Adipocyte (in vitro differentiated cells): ENCODE measurements at places on chromosomes 16 and 17.

DNA sequence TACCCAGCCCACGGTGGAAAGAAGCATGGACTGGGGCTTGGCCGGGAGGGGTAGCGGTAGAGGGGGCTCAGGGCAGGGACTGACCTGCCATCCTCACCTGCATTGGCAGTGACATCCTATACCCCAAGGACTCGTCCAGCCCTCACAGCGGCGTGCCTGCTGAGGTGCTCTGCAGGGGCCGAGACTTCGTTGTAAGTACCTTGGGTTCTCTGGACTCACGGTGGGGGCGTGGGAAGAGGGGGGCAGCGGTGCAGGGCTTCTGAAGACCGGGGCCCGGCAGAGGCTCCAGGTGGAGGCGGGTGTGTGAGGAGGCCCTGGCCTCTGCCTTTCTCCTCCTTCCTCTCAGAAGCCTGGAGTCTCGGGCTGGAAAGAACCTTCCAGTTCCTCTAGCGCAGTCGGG is 25.5 kb downstream of the POLR3E start:
- DNase-seq: no peak

DNA sequence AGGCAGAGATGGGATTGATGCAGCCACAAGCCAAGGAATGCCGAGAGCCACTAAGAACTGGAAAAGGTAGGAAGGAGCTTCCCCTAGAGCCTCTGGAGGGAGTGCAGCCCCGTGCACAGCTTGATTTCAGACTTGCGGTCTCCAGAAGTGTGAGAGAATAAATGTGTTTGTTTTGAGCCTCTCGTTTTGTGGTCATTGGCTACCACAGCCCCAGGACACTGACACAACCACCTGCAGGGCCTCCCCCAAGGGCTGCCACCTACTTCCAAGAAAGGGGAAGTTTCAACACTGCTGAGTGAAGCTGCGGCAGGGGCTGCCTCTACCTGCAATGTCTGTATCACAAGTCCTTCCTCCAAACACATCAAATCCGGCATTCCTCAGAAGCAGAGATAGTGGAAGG is 346.9 kb downstream of the C16orf95 start:
- no peak for DNase-seq

- no peak for DNase-seq
Observed at GRCh38 chr16:66832190-66832589, 1.4 kb upstream of the NAE1 start.

GRCh38 chr17:40727447-40728231 is 24.1 kb upstream of the KRT24 start:
- peak; percentile 52 for DNase-seq

- peak; percentile 5 for DNase-seq
Observed at GRCh38 chr17:2892305-2892971, 96.2 kb downstream of the RAP1GAP2 start.

DNA sequence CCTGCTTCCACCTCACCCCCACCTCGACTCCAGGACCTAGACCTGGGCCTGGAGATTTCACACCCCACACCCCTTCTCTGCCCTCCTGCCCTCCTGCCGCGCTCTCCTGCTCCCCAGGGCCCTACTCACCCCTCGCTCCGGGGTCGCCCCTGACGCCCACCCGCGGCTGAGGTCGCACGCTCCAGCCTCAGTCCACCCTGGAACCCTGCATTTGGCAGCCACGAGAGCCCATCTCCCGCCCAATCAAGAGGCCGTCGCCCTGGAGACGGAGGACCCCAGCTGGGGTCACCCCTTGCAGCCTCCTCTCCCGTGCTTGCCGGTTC is 16.1 kb downstream of the TLE7 start:
- no peak for DNase-seq

DNA sequence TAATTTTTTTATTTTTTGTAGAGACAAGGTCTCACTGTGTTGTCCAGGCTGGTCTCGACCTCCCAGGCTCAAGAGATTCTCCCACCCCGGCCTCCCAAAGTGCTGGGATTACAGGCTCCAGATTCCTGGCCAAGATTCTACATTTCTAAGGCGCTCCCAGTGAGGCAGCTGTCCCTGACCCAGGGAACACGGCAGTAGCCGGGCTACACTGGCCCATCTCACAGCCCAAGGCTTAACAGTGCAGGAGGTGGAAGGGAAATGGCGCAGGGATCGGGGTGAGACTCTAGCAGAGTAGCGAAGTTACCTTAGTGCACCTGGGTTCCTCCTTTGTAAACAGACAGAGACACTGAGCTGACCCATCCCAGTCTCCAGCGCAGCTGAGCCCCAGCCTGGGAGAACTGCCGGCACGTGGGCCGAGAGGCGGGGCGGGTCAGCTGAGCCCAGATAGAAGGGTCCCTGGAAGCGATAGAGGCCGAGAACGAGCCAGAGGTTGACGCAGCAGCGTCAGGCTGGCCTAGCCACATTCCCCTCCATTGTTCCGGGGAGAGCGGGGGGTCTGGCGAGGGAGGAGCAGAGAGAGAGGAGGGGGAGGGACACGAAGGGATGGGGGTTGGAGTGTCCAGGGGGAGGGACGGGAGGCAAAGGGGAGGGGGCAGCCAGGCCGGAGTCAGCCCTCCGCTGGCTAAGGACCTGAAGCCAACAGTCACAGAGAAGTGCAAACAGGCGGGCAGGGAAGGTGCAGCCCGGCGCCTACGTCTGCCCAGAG is 2.5 kb downstream of the CARHSP1 start:
- peak; percentile 33 for DNase-seq

- DNase-seq: no peak
Observed at GRCh38 chr17:45579529-45580495, 89.3 kb upstream of the PLEKHM1 start.

GRCh38 chr16:66388350-66389139 is 22.1 kb downstream of the CDH5 start:
- no peak for DNase-seq

- DNase-seq: no peak
Observed at GRCh38 chr17:12341328-12341727, 320.7 kb downstream of the MAP2K4 start.

- DNase-seq: no peak
Observed at GRCh38 chr17:5715478-5715877, 131.2 kb upstream of the NLRP1 start.

- DNase-seq: no peak
Observed at GRCh38 chr17:55480631-55481315, 30.5 kb downstream of the SMIM36 start.

DNA sequence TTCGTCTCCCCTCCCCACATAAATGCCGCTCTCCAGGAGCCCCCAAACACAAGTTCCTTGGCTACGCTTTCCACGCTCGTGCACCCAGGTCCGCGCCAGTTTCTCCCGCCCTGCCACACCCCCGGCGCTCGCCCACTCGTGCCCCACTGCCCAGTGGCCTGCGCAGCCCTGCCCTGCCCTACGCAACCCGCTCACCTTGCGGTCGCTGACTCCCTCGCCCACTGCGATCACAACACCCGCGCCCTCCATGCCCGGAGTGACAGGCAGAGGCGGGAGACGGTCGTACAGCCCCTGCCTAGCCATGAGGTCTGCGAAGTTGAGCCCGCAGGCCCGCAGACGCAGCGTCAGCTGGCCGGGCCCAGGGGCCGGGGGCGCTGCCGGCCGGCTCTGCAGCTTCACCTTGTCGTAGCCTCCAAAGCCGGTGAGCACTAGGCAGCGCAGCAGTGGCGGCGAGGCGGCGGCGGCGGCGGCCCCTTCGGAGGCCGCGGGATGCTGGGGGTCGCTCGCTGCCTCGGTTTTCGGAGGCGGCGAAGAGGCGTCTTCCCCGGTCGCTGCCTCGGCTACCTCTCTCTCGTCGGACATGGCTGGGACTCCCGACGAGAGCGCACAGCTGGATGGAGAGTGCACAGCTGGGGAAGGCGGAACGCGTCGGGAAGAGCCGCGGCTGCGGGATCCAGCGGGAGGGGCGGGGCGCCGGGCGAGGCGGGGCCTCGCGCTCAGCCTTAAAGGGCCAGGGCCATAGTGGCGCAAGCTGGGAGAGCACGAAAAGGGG is at the start of gene VAT1:
Gene VAT1 (minus strand): TSS at position 645 of the 772 bp plus-strand sequence. CDS start 63 bp downstream, at position 582.
- DNase-seq: peak; percentile 92

- DNase-seq: peak; percentile 99
Observed at GRCh38 chr16:27268376-27269299, at the start of gene NSMCE1. TSS of gene NSMCE1 (minus strand) at chr16:27268772. CDS start at chr16:27257570, 11,202 bp downstream.

- DNase-seq: no peak
Observed at GRCh38 chr17:14331225-14331981, 30.5 kb downstream of the HS3ST3B1 start.

DNA sequence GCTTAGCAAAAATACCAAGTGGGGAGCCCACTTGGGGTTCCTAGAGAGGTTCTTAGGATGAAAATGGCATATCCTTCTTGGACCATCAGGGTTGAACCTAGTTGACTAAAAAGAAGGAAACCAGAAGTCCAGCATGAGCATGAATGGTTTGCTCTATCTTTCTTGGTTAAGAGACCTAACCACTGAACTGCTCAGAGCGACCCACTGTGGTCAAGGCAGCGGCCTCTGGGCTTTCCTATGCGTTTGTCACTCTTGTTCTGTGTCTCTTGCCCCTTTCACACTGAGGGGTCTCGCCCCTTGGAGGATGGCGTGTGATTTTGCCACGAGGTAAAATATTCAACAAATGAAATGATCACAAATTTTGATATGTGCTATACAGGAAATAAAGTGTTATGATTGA is 526 bp upstream of the BORCS6 start:
- no peak for DNase-seq

DNA sequence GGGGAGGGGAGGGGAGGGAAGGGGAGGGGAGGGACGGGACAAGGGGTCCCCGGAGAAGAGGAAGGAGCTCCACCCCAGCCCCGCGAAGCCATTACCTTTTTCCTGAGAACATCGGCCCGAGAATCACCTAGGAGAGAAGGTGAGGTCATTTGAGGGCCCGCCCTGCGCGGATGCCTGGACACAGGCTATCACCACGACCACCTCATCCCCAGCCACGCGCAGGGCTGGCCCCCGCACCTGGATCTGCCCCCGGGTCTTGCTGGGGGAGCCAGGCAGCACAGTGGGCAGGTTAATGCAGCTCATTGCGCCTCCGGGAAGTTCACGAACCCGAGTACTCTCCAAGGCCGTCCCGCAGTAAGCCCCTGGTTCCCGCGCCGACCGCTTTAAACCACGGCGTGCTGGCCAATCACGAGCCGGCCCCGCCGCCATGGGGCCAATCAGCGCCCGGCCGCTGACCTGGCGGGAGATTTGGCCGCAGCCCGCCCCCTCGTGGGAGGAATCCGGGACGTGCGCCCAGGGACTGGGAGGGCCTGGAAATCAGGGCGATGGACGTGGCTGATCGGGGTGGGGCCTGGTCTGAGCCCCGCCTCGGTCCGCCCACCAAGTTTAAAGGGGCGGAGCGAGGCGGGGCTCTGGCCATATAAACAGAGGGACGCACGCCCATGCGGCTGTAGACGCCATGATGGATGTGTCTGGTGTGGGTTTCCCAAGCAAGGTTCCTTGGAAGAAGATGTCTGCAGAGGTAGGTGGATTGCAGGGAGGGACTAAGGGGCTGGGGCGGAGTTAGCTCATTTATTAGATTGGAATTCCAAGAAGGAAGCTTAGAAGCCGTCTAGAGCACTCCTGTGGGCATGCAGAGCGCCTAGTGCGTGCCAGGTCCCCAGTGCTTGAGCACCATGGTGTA is at the start of the genes AFMID and TK1:
Gene AFMID (plus strand): TSS at position 671 of the 904 bp plus-strand sequence. CDS start 9 bp downstream, at position 680.
Gene TK1 (minus strand): TSS at position 361 of the 904 bp plus-strand sequence. CDS start 58 bp downstream, at position 303.
- DNase-seq: peak; percentile 99

DNA sequence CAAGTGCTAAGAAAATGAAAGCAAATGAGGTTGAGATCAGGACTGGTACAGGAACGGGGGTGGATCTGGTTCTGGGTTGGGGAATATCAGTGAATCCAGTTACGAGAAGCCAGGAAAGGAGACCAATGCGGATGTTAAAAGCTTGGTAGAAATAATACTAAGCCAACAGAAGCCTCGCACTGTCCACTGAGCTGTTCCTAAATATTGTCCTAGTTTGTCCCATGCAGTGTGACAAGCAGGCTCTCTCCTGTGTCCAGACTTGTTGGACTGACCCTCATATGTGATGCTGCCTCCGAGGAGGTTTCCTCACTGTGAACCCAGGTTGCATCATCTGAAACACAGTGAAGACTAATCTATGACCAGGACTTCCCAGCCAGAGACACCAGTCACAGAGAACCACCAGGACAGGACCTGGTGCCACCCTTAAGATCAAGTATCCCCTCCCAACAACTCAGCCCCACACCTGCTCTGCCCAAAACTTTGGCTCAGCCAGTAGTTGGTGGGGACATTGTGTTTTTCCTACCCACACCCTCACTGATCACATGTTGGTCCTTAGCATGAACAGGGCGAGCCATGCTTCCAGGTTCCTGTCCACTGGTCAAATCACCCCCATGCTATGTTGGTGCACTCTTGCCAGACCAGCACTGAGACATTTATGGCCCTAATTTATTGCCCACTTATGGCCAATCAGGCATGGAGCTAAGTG is 32.7 kb upstream of the SCNN1B start:
- DNase-seq: no peak

DNA sequence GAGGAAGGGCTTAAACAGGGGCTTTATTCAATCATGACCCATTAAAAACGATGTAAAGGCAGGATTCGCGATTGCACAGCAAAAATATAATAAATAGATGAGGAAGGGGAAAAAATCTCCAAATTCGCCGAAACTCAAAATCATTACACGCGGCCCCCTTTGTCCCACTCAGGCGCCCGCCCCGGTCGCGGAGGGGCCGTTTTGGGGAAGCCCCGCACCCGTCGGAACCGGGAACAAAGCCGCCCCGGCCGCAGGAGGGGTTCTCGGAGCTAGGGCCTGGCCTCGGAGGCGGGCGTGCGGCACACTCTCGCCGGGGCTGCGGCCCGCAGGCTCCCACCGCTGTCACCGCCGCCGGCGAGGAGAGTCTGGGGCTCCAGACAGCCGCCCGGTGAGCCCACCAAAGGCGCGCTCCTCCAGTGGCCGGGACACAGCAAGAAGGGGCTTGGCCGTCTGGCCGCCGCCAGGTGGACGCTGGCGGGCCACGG is 521 bp downstream of the C16orf87 start:
- peak; percentile 69 for DNase-seq

- peak; percentile 53 for DNase-seq
Observed at GRCh38 chr17:40472733-40473452, 28.5 kb downstream of the TNS4 start.

- DNase-seq: no peak
Observed at GRCh38 chr16:1851793-1852192, 20.2 kb downstream of the MEIOB start.

DNA sequence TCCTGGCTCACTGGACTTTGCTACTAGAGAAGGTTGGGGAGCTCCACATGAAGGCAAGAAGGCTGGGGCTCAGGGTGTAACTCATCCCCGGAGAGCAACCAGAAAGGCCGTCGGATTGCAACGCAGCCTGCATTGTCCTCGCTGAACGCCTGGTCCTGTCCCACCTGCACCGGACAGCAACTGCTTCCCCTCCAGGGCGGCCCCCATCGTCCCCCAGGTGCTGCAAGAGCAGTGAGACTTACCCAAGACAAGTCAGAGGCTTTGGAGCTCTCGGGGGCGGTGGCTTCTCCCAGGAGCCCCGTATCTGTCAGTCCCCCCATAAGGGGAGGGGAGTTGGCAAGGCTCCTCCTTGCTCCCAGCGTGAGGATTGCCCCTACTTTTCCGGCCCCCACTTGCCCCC is 18.4 kb downstream of the METRNL start:
- DNase-seq: no peak

GRCh38 chr17:75183999-75184884 is 1.5 kb upstream of the SUMO2 start:
- no peak for DNase-seq

GRCh38 chr17:40075201-40075941 is 12.6 kb downstream of the THRA start:
- DNase-seq: peak; percentile 84
